ENCODE measurements at places on chromosomes 6 and 20. TPM values are rescaled to one million over a fixed set of nuclear protein-coding genes. Genes with fewer than 3 reads are reported as not detected.

The MEP1A gene
- total RNA-seq = not detected

The SLC22A1 gene
- total RNA-seq = 1.5 TPM

The TRIM40 gene
- total RNA-seq = not detected

DNA sequence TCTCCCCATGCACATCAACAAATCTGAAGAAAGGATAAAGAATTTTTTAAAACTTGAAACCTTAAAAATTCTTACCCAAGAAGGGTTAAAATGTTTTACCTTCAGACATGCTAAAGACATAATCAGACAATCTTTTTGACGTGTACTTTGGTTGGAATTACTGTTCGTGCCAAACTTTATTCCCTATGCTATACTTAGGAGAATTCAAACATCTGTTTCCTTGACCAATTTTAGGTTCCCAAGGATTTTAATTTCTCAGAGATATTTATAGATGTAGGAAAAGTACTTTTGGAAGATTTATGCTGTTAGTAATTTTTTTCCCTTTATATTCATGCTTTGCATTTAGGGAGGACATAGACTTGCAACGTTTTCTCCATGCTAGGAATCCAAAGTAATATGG, 108.4 kb downstream of the AFG1L start:
- H3K4me1 ChIP-seq = no peaks in the 10 kb centered on the region
- H3K36me3 ChIP-seq = peaks cover 29% of the 10 kb centered on the region
- H3K4me3 ChIP-seq = no peak overlapping the region
- DNase-seq = no peak

DNA sequence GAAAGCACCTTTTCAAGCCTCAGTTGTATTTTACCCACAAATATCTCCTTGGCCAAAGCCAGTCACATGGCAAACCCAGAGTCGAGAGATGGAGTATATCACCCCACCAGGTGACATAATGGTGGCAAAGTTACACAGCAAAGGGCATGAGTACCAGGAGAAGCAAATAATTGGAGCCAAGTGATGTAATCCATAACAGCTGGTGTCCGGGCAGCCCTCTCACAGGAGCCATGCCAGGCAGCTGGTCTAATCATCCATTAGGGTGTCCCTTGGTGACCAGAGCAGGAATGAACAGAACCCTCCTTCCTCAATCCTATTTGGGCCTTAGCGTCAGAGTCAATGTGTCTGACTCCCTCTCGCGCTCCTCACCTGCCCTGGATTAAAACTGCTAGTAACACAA, 272.1 kb downstream of the LRFN2 start:
- no peak overlapping the region for H3K4me3 ChIP-seq
- no peaks in the 10 kb centered on the region for H3K4me1 ChIP-seq
- no peak overlapping the region for H3K27ac ChIP-seq
- H3K27me3 ChIP-seq = peaks cover 14% of the 10 kb centered on the region
- H3K36me3 ChIP-seq = no peaks in the 10 kb centered on the region

DNA sequence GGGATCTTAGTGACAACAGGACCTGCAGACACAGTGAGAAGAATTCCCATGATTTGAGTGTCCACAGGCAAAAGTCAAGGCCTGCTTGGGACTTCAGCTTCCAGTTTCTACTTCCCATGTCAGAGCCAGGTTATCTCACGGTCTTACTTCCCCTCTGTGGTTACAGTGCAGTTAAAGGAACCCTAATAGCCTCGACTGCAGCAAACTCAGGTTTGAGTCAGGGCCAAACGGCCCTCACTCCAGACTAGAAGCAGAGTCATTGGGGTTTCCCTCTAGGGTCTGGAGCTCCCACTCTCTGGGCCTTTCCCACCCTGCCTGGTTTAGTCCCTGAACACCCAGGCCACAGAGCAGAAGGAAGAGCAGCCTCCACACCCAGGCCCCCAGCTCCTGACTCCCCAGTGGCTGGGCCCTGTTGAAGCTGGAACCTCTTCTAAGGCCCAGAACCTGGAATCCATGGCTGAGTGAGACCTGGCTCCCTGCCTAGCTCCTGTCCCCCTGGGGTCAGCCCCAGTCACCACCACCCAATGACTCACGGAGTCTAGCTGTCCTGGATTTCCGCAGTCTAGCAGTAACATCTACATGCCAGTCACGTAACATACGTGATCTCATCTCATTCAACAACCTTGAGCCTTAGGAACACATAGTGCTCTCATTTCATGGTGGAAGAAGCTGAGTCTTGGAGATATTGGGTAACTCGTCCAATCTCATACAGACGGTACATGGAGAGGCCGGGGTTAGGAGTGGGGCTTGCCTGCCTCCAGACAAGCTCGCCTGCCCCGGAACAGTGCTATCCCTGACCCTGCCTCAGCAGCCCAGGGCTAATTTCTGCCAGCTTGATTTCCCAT, 9.2 kb upstream of the GHRH start:
- no peak for DNase-seq
- H3K4me3 ChIP-seq = no peak overlapping the region
- no peak overlapping the region for H3K27ac ChIP-seq
- H3K4me1 ChIP-seq = no peaks in the 10 kb centered on the region
- H3K27me3 ChIP-seq = peaks cover 3% of the 10 kb centered on the region
- H3K36me3 ChIP-seq = no peaks in the 10 kb centered on the region

The TRIM15 gene
- total RNA-seq = not detected

DNA sequence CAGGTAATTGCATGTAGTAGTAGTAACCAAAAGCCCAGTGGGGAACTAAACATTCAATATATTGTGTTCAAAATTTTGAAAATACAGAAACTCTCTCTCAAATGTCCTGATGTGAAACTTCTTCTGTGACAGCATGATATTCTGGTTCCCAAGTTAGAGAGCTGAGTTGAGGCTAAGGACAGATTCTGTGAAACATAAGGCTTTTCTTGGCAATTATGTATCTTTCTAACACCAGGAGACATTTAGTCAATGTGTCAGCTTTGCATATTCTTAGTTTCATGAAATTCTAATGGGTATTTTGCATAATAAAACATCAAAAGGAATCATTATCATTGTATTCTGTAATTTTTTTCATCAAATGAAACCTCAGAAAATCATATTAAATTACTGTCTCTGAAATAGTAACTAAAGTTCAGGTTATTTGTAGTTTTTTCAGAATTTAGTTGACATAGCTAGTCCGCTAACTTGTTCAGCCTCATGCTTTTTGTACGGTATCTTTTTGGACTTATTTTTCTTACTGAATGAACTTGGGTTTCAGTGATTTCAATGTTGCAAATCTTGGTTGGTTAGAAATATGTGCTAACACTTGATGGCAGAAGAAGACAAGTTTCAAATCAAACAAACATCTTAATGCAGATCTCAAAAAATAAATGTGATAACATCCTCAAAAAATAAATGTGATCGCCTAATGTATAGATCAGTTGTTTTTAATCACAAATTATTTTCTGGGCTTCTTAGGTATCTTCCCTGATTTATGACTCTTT, 70.4 kb downstream of the AKAP7 start:
- peaks cover 10% of the 10 kb centered on the region for H3K36me3 ChIP-seq
- peaks cover 27% of the 10 kb centered on the region for H3K4me1 ChIP-seq
- no peak for DNase-seq
- no peaks in the 10 kb centered on the region for H3K27me3 ChIP-seq

DNA sequence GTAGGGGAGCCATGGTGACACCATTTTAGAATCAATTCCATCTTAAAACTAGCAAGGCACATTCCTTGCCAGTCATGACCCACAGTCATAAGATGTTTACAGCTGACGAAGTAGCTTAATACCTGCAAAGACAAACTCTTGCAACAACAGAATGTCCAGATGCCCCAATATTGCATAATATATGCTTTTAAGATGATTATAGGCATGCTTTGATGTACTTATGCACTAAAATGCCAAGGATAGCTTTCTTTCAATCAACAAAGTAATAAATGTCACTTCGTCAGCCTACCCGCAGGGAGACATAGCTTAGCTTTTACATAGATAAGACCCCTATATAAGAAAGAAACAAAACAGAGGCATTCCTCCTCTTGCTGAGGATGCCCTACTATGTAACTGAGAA, 26.7 kb downstream of the ACSS1 start:
- H3K27me3 ChIP-seq = no peaks in the 10 kb centered on the region
- H3K27ac ChIP-seq = no peak overlapping the region
- H3K36me3 ChIP-seq = no peaks in the 10 kb centered on the region
- DNase-seq = no peak
- H3K4me1 ChIP-seq = peaks cover 45% of the 10 kb centered on the region

DNA sequence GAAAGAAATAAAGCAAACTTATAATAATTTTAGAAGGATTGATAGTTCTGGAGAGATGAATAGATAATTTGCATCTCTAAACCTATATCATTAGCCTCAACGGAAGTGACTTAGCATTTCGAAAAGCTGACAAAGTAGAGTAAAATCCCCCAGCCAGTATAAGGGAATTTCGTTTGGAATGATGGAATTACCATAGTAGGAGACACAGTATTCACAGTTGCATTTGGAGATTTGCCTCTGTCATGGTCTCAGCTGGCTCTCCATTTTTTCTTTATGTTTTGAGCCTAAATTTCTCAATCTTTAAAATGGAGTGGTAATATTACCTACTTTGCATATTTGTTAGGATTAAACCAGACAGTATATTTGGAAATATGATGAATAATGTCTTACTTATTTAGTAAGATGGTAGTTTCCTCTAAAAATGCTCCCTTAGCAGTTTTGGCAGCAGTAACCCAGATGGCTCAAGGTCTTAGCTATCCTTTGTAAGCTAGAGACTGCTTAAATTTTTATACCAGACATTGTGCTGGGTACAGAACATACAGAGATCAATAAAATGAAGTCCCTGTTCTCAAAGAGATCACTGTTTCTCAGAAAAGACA, 58.2 kb downstream of the SMAP1 start:
- H3K27me3 ChIP-seq = no peaks in the 10 kb centered on the region
- H3K36me3 ChIP-seq = peaks cover 7% of the 10 kb centered on the region
- peaks cover 21% of the 10 kb centered on the region for H3K4me1 ChIP-seq
